ENCODE measurements at places on chromosomes 2 and 18.

- no peak for DNase-seq
Measured at GRCh38 chr18:77658751-77659448, 409.3 kb downstream of the GALR1 start.

- no peak for DNase-seq
Measured at GRCh38 chr18:46712406-46712805, 44.4 kb downstream of the ST8SIA5 start.

DNA sequence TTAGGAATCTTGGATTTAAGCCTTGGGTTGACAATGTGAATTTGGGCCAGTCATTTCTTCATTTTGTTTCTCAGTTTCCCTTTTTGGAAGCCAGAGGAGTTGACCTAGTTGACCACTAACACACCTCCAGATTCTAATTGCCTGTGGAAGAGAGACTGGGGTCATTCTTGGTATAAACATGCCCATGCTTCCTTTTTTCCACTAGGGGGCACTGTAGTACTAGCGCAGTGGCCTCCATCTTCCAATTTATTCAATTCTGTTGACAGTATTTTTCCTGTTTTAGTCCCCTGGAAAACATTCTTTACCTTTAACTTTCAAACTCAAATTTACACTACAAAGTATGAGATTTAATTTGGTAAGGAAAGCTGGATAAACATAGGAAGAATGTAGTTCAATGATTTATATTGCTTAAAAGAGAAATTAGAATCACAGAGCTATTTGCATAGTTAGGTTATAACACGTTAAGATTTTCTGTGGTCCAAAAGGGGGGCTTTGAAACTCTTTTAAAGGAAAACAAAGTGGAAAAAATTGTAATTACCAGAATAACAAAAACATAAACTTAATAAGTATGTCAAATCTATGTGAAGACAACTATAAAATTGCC, 57.5 kb upstream of the AGPS start:
- DNase-seq = no peak

DNA sequence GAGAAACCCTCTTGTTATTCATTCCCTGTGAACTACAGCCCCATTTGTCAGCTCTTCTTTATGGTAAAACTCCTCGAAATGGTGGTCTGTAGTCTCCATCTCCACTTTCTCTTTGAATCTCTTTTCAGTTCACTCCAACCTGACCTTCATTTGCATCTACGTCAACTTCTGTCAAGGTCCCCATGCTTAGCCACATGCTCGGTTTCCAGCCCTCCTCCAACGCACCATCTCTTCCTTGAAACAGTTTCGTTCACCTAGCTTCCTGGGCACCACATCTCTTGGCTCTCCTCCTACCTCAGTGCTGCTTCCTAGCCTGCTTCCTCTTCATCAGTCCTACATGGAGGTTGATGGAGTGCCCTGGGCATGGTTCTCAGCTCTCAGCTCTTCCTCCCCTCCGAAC, 81.1 kb upstream of the AFF3 start:
- DNase-seq = no peak

DNA sequence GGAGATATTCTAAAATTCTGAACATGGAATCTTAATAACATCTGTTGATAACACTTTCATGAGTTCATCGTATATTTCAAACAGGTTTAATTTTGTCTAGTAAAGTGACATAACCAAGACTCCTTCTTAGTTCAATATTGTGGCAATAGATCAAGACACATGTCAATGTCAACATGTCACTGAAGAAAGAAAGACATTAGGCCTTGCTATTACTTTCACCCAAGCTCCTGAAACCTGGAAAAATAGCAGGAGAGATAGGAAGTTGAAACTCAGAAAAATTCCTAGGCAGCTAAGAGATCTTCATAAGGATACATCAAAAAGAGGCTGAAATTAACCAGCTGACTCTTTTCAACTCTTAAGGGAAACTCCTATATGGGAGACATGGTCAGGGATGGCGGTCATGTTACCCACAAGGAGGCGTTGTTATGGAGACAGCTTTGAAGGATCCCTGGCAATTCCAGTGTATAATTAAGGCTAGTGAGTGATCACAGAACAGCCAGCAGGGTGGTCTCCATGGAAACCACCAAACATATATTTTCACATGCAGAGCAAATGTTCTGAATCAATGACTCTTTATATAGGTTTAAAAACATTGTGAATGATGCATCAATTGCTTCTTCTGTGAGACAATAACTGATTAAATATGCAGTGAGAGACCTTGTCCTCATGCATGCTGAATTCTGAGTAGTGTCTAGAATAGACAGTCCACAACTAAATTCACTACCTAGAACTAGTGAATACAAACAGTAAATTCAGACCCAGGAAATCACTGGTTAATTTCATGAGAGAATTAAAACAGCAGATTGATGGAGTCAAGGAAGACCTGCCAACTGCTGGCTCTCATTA, 115.3 kb upstream of the RIOK3 start:
- DNase-seq = no peak

DNA sequence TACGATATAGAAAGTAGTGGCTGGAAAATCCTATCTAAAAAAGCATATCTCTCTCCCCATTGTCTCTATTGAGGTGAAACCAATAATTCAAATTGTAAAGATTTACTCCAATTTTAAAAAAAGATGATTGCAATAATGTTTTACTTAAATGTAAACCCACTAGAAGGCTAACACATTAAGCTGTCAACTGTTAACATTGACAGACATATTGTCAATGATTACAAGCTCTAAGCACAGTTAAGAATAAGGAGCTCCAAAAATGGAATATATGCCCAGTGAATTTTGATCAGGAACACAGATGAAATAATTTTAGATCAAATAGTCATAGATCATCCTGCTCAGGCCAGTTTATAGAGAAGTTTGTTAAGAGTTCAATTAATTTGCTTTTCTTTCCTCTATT, 123.6 kb upstream of the NETO1 start:
- DNase-seq = no peak

GRCh38 chr18:55988537-55988936, 400.5 kb upstream of the TCF4 start:
- DNase-seq = no peak
